ENCODE measurements at places on chromosomes 2 and 18. TPM values are rescaled to one million over a fixed set of nuclear protein-coding genes. Genes with fewer than 3 reads are reported as not detected.
A peak's percentile ranks its signal among the peaks of the same experiment; 100 is the strongest.

GRCh38 chr2:46825939-46826568 lies 89.6 kb downstream of the MCFD2 start:
- H3K4me1 ChIP-seq, result no peaks in the 10 kb centered on the region
- H3K27ac ChIP-seq, result peak overlapping the region; percentile 8
- peaks cover 57% of the 10 kb centered on the region for H3K27me3 ChIP-seq
- DNase-seq, result no peak
- no peaks in the 10 kb centered on the region for H3K36me3 ChIP-seq

- H3K4me1 ChIP-seq, result no peaks in the 10 kb centered on the region
- no peaks in the 10 kb centered on the region for H3K27me3 ChIP-seq
- no peak for DNase-seq
- H3K36me3 ChIP-seq, result no peaks in the 10 kb centered on the region
These were observed 474.9 kb upstream of the CWC22 start for GRCh38 chr2:180481998-180482397.

Gene BCL2
- total RNA-seq, result 4.0 TPM

Gene SERPINB3
- 0.68 TPM for total RNA-seq

DNA sequence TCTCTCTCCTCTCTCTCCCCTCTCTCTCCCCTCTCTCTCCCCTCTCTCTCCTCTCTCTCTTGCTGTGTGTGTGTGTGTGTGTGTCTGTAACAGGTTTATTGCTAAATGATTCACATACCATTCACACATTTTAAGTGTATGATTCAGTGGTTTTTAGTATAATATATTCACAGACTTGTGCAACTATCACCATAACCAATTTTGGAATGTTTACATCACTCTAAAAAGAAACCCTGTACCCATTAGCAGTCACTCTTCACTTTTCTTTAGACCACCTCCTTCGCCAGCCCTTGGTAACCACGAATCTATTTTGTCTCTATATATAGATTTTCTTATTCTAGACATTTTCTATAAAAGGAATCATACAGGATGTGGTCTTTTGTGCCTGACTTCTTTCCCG lies 11.4 kb downstream of the THNSL2 start:
- peaks cover 58% of the 10 kb centered on the region for H3K27me3 ChIP-seq
- H3K4me3 ChIP-seq, result no peak overlapping the region
- DNase-seq, result no peak

Gene IL1F10
- not detected for total RNA-seq
